LoVo (cell line): ENCODE measurements at places on chromosomes 6 and 20.
A peak's percentile ranks its signal among the peaks of the same experiment; 100 is the strongest.

- DNase-seq, result no peak
Observed at GRCh38 chr6:161489626-161490306, 215.9 kb upstream of the AGPAT4 start.

DNA sequence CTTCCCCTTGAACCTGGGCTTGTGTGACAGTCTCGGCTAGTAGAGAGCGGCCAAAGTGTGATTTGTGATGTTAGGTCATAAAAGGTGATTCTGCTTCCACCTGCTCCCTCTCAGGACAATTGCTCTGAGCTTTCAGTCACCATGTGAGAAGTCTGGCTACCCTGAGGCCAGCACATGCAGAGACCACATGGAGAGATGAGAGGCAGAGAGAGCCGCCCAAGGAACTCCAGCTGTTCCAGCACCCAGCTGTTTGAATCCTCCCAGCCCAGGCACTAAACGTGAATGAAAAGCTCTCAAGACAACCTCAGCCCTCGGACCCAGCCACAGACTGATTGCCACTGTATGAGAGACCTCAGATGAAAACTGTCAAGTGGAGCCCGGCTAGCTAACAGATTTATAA lies 143.4 kb upstream of the EEF1E1 start:
- DNase-seq, result no peak

GRCh38 chr20:15236812-15237211 lies 899.4 kb upstream of the FLRT3 start:
- peak; percentile 49 for DNase-seq

- DNase-seq, result no peak
Observed at GRCh38 chr20:36306553-36307411, 643 bp downstream of the DLGAP4 start.

DNA sequence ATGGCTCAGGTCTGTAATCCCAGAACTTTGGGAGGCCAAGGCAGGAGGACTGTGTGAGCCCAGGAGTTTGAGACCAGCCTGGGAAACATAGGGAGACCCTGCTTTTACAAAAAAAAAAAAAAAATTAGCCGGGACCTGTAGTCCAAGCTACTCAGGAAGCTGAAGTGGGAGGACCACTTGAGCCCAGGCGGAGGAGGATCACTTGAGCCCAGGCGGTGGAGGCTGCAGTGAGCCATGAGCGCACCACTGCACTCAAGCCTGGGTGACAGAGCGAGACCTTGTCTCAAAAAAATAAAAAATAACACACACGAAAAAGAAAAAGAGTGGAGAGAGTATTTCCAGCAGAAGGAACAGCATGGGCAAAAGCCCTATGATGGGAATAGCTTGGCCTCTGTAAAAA lies 2.0 kb downstream of the TTLL9 start:
- no peak for DNase-seq

DNA sequence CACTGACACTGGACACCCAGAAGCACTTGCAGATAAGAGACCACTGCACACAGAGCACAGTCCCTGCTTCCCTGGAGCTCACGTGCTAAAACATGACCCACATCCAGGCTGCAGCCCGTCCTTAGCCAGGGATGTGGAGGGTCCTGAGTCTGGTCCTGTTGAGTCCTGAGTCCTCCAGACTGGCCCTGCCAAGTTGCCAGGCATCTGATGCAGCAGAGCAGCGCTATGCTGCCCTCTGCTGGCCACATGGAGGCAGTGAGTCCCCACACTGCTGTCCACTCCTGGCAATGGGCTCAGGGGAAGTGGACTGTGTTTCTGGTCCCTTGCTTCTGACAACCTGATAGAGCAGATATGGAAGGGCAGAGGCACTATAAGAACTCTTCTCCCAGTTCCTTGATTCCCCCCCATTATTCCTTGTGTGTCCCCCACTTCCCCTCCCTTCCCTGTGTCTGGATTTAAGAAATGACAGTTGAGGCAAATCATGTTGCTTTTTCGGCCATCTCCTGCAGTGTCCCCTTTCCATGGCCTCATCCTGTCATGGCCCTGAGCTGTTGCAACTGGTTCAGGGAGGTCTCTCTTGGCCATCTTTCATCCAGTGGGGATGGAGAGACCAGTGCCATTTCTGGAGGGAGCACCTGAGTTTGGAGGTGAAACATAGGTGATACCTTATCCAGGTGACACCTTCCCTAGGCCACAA lies 86.0 kb downstream of the DHX35 start:
- peak; percentile 74 for DNase-seq

- DNase-seq, result no peak
Observed at GRCh38 chr6:133710826-133711225, 178.1 kb upstream of the TCF21 start.

DNA sequence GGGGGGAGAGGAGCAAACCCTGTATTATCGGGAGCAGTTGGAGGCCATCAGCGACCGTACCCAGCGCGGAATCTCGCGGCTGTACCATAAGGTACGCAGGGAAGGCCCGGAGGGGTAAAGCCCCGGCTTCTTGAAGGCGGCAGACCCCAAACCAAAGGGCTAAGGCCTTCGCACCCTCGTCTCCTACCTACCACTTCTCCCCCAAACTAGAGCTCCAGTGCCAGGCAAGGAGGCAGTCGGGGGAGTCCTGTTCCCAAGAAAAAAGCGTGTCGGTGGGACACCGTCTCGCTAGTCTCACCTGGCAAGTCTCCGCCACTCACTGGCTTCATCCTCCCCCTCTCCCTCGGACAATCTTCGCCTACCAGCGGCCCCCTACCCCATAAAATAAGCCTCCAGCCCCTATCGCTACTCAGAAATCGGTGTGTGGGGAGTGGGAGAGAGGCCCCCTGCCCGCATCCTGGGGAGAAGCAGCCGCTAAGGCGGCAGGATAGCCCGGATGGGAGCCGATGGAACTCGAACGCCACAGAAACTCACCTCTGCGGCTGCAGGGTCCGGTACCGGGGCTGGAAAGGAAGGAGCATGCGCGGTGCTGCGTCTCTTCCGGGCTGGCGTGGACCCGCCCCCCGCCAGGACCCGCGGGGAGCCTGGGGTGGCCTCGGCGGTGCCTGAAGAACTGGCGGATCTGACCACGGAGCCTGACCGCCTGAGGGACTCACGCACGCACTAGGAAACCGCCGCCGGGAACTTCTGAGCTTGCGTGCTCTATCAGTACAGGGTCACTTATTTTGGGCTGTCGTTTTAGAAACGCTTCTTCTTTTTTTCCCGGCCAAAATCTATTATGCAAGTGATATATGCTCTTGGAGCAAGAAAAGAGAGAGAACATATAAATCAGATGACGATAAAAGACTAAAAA lies at the start of gene RPS10:
Gene RPS10, minus strand, starts transcription at position 572 of the 913 bp plus-strand sequence. CDS start 848 bp downstream, outside the sequence.
- DNase-seq, result peak; percentile 96

- no peak for DNase-seq
Observed at GRCh38 chr20:22776369-22776768, 192.0 kb upstream of the FOXA2 start.

DNA sequence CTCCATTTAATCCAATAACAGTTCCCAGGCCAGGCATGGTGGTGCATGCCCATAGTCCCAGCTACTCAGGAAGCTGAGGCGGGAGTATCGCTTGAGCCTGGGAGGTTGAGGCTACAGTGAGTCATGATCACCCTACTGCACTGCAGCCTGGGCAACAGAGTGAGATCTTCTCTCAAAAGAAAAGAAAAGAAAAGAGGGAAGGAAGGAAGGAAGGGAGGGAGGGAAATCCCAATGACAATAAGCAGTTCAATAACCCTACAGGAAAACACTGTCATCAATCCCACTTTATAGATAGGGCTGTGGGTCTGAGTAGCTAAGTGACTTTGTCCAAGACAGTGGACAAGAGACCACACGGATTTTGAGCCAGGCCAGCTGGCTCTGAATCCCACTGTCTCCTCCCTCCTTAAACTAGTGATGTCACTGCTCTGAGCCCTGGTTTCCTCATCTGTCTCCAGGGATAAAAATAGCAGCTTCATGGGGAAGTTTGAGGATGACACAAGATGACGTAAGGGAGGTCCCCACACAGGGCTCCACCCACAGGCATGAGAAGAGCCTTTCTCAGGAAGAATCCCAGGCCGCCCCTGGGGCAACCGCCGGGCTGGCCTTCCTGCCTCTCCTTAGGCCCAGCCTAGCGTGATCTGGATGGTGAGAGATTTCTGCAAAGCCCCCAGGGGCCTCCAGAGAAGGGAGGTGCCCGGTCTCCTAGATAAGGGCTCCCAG lies 7.2 kb upstream of the TRIB3 start:
- peak; percentile 66 for DNase-seq

- DNase-seq, result no peak
Observed at GRCh38 chr6:13284646-13285045, 43.7 kb downstream of the TBC1D7 start.

DNA sequence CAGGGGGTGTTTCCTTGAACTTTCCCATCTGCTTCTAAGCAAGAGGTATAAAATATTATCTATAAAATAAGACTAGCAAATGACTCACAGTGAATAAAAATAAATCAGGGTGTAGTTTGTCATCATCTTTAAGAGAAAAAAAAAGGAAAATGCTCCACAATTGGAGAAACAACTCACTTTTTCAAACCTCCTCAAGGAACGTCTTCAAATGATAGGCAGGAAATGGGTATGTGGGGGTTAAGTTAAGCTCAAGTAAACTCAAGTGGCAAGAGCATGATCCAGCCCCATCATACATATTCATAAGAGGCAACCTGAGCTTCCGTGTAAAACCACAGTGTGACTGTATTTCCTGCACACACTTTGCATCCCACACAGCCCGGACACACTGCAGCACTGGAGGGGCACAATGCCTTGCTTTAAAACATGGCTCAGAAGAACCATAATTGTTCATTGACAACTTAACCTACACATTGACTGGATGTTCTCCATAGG lies 58.5 kb upstream of the CEP85L start:
- no peak for DNase-seq

DNA sequence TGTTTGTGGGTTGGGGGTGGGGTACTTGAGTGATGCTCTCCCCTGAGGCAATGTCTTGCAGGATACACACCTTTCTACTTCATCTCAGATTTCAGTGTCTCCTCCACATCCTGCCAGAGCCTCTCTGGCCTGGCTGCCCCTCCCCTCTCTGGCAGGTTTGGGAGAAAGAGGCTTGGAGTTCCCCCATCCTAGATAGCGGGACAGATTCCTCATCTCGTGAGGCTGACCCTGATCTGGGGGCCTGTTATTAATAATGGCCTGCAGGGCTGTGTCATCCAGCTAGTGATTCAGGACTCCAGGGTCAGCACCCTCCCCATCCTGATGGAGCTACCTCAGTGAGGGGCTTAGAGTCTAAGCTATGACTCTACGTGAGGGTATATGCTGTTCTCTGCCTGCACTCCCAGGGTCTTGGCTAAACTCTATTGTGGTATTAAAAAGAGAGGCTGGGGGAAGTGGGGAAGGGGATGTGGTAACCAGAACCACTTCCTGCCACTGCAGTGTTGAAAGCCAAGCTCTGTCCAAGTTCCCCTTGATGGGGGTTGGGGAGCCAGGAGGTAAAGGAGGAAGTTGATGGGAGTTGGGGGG lies 3.7 kb upstream of the MMP9 start:
- DNase-seq, result no peak

DNA sequence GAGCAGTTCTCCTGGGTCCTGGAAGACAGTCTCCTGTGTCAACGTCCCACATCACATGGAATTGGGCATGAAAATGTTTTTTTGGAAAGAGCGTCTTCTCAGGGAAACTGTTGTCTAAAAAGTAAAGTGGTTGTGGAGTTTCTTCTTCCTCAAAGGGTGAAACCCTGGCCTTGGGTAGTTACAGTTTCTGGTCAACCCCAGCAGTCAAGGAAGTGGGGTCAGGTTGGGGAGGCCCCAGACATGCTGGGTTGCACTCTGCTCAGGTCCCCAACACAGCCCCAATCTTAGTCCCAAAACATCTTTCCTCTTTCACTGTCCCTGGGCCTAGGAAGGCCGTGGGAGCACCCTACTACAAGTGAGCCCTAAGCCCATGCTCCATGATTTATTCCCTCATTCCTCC lies 996 bp upstream of the NFKBIE start:
- no peak for DNase-seq

GRCh38 chr20:2778602-2779321 lies 21.7 kb downstream of the CPXM1 start:
- DNase-seq, result no peak

DNA sequence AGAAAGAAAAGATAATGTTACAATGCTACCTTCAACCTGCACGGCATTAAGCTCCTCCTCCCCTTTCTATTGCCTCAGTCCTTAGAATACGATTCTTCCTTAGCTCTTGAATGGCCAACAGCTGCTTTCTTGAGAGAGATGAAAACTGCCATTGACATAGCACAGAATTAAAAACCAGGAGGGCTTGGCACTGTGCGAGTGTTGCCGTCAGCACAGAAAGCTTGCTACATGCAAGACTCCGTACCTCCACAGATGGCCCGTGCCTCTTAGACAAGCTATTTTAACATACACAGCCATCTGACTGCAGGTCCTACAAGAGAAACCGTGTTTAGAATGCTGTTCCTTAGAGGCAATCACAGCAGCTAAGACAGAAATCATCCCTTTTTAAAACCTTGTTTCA lies 51.7 kb downstream of the ALDH5A1 start:
- no peak for DNase-seq

GRCh38 chr20:18276821-18277220 lies 11.5 kb upstream of the ZNF133 start:
- peak; percentile 77 for DNase-seq

DNA sequence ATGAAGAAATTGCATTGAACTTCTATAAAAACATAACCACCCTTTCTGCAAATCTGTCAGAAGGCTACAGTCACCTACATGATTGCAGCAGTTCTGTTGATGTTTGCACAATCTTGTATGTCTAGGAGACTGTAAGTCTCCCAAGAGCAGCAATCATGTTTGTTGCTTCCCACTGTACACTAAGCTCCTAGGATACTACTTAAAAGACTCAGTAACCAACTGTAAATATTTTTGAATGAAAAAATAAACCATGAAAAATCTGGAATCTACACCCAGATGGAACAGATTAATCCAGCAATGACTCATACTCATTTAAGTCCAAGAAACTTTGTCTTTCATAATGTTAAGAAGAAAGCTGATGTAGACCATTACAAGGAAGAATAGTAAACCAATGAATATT lies 168.5 kb upstream of the ATXN1 start:
- no peak for DNase-seq

- no peak for DNase-seq
Observed at GRCh38 chr6:125302840-125303511, 1.2 kb upstream of the HDDC2 start.

DNA sequence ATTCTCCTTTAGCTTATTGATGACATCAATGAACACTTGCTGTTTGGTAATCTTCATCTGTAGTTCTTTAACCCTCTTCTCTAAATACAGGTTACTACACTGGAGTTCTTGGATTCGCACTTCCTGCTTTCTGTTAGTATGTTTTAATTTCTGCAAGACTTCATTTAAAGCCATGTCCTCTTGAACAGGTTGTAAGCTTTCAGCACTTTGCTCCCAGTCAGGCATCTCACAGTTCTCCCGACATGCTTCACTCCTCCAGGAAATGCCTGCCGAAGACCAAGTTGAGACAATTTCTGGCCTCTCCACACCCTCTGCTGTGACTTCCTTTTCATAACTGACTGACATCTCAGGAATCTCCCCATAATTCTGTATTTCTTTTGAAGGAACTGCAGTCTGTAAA lies 15.8 kb downstream of the CAGE1 start:
- no peak for DNase-seq

GRCh38 chr6:10567256-10568026 lies 46.3 kb downstream of the GCNT2 start:
- DNase-seq, result no peak

- DNase-seq, result no peak
Observed at GRCh38 chr6:122289762-122290539, 109.5 kb upstream of the HSF2 start.
